ENCODE measurements at places on chromosomes 6 and 20. TPM values are rescaled to one million over a fixed set of nuclear protein-coding genes. Genes with fewer than 3 reads are reported as not detected.
A peak's percentile ranks its signal among the peaks of the same experiment; 100 is the strongest.

GRCh38 chr6:41545703-41546474 is at the start of gene FOXP4:
Gene FOXP4 (plus strand): TSS chr6:41546381. CDS start chr6:41565761, 19,380 bp downstream.
- peak; percentile 70 for DNase-seq

DNA sequence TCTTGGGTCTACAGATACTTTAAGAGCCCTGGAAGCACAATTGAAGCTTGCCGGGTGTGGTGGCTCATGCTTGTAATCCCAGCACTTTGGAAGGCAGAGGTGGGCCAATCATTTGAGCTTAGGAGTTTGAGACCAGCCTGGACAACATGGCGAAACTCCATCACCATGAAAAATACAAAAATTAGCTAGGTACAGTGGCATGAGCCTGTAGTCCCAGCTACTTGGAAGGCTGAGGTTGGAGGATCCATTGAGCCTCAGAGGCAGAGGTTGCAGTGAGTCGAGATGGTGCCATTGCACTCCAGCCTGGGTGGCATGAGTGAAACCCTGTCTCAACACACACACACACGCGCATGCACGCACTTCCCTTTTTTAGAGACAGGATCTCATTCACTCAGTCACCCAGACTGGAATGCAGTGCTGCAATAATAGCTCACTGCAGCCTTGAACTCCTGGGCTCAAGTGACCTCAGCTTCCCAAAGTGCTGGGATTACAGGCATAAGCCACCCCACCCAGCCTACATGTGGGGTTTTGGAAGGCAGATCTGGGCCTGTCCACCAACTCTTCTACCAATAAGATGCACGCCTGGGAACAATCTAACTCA is 182.5 kb upstream of the JARID2 start:
- no peak for DNase-seq

- no peak for DNase-seq
Measured at GRCh38 chr6:83474309-83474708, 38.0 kb upstream of the PRSS35 start.

- DNase-seq = no peak
Measured at GRCh38 chr6:116406678-116407345, 36.1 kb downstream of the DSE start.

GRCh38 chr6:132797951-132798868 is at the start of gene SLC18B1:
Gene SLC18B1 (minus strand): TSS chr6:132798637. CDS start chr6:132798456, 181 bp downstream.
- DNase-seq = no peak

GRCh38 chr6:36666287-36666686 is 12.2 kb upstream of the CDKN1A start:
- no peak for DNase-seq

GRCh38 chr6:129709196-129709768 is 695 bp downstream of the ARHGAP18 start:
- DNase-seq = no peak

- DNase-seq = no peak
Measured at GRCh38 chr20:25346349-25346748, 44.3 kb downstream of the ABHD12 start.

- no peak for DNase-seq
Measured at GRCh38 chr6:67875877-67876383, 759.2 kb upstream of the ADGRB3 start.

DNA sequence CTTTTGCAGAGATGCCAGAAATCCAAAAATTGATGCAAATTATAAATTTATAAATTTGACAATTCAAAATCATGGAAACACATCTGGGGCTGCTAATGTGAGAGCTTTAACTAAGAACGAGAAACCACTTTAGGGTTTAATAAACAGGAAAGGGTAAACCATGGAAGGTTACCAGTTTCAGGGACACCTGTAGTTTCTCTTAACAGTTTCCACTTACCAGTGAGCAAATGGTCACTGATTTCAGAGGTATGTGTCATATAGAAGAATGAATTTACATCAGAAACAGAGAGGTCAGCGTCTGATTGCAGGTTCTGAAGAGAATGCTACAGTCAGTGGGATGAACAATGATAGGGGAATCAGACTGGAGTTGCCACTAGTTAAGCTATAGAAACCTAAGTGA is 24.8 kb upstream of the PCSK2 start:
- DNase-seq = no peak

DNA sequence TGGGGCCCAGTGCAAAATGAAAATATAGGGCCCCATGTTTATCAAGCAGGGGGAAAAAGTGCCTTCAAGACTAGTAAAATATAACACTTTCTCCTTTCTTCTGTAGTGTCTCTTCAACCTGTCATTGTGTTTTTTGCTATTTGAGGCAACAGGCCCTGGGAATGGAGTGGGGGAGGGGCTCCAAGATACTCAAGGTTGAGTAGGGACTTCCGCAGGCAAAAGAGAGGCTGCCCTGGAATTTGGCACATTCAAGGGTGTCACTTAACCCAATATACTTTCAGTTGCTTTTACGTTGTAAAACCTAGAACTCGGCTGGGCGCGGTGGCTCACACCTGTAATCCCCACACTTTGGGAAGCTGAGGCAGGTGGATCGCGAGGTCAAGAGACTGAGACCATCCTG is 154.9 kb downstream of the ALDH8A1 start:
- DNase-seq = no peak

DNA sequence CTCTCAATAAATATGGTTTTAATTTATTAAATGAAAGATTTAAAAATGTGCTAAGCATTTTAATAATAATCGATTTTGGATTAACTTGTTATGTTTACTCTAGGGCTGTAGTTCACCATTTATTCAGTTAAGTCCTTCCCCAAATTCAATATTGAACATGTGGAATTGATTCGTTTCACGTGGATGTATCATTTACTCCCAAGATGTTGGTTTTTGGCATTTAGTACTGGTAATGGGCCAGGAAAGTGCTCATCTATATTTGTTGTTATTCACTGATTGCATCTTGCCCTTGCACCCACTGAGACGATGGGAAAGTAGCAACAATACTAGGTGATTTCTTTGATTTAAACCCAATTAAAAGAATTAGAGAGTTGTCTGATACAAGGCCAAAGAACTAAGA is 97.1 kb downstream of the ESR1 start:
- DNase-seq = no peak

DNA sequence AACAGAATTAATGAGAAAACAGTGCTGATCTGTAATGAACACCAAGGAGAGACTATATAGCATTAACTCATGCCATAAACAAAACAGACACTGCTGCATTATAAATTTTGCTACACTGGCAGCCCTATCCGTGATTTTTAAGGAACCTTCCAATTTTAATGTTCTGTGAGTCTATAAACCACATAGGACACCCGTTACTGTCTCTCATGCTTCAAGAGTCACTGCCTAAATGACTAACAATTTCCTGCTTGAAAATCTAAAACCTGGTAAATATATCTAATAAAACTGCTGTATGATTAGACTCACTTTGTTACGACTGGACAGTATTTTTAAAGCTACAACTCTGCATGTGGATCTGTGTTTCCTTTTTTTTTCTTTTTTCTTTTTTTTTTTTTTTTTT is 8.7 kb downstream of the CHD6 start:
- no peak for DNase-seq

GRCh38 chr20:46214824-46215488 is 93.3 kb downstream of the CDH22 start:
- DNase-seq = no peak

GRCh38 chr6:22306741-22307466 is 10.1 kb upstream of the PRL start:
- DNase-seq = no peak

DNA sequence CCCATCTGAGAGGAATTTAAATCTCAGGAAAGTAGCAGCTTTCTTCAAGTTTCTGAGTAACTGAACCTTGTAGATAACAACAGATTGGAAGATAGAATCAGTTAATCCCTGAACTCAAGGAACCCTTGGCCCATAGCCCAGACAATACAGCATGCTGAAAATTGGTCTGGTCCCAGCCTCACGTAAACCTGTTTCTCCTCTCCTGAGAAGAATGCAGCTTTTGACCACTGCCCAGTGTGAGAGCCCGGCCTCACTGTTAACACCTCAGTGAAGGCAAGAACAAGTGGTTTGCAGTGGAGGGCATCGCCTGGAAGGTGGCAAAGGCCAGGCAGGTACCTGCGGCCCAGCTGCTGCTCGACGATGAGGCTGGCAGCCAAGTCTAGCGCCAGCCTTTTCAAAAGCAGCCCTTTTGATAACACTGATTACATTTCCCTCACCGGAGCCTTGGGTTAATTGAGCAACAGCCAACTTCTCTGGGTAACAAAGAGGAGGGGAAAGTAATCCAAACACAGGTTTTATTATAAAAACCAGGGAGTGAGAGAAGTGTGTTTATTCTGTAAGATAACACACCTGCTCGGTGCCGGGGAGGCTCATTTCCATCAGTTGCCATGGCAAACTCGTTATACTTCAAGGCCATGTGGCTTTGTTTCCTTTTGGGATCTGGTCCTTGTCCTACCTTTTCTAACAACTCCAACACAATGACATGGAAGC is 54.0 kb downstream of the TRAF3IP2 start:
- DNase-seq = no peak

DNA sequence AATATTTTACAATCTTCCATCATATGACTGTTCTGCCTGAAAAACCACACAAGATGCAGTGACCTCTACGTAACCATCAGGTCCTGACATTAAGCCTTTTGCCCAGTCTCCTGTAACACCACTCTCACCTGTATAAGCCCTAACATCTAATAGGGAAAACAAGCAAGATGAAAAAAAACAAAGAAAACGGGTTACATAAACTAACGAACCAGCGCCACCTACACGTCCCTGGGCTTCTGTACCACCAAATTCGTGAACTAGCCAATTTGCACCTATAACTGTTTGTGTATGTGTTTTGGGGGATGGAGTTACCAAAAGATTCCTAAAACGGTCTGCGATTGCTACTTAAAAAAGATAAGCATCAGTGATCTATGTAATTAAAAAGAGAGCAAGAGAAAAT is 70.2 kb downstream of the BLOC1S5 start:
- no peak for DNase-seq

GRCh38 chr6:3610206-3610605 is 141.3 kb downstream of the PXDC1 start:
- no peak for DNase-seq

DNA sequence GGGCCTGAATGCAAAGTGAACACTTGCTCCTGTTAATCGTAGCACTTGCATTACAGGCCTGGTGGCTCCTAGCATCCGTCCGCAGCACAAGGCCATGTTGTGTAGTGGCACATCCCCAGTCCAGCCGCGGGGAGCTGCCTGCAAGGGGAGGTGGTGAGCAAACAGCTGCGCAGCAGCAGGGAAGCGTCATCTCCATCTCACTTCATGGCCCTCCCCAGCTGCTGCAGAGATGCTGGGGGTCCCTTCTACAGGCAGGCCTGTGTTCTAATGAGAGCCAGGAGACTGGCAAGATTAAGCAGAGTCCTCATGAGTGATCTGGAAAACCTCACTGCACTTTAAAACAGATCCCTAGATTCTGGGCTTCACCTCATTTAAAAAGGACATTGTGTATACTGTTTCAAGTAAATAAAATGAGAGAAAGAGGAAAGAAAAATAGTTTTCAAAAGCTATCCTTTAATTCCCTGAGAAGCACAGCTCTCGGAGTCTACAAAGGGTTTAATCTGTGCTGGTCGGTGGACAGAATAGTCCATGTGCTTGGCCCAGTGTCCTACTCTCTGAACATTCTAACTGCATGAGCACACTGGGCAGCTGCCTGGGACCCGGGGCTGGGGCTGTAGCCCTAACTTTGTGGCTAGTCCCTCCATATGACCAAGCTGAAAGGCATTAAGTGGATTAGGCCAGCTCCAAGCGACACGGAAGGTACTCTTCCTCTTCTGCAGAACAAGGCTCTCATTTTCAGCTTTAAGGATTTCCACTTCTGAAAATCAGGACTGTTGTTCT is 125.8 kb downstream of the LY86 start:
- no peak for DNase-seq

GRCh38 chr20:24806705-24807676 is 142.1 kb upstream of the CST7 start:
- DNase-seq = no peak

- DNase-seq = no peak
Measured at GRCh38 chr20:64167676-64168075, 3.4 kb downstream of the MYT1 start.

DNA sequence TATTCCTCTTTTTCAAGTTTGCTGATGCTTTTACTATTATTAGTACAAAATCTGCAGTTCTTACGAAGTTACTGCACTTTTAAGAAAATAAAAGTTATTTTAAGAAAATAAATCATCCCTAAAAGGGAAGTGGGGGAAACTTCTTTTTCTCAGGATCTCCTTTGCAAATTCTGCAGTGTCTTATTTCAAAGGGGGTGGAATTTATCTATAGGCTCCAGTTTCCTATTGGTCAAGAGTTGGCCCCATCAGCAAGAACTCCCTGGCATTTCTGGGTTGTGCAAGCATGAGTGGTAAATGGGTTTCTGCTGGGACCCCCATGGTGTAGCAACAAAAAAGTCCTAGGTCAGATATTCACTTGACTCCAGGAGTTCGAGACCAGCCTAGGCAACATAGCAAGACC is 136.3 kb upstream of the PRDM1 start:
- no peak for DNase-seq

DNA sequence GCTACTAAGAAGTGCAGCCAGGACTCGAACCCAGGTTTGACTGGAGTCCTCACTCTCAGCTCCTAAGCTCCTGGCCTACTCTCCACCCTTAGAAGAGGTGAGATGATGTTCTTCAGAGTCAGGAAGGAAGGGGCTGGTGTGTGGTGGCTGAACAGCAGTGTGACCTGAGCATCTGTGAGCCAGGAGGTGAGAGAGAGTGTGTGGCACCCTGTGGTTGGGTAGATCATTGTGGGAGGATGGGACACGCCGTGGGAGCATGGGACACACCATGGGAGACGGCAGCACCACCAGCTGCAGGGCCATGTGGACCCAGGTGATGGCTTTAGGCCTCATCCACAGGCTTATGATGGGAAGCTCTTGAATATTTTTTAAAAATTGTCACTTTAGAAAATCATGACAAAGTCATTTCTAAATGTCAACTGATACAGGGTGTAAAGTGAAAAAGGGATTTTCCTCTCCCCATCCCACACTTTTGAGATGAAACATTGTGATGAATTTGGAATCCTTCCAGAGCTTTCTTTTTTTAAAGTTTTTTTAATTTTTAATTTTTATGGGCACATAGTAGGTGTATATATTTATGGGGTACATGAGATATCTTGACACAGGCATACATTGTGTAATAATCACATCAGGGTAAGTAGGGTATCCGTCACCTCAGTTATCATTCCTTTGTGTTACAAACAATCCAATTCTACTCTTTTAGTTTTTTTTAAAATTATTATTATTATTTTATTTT is 31.6 kb downstream of the SRC start:
- no peak for DNase-seq

Gene TMEM74B
- total RNA-seq = not detected

Gene SLC17A3
- total RNA-seq = 0.63 TPM

Gene RBCK1
- 102 TPM for total RNA-seq

Gene CNBD2
- total RNA-seq = 1.2 TPM

Gene KCNS1
- total RNA-seq = not detected

Gene AGER
- 1.8 TPM for total RNA-seq

Gene PGC
- 53.1 TPM for total RNA-seq

Gene ZNF311
- 0.35 TPM for total RNA-seq

Gene SNHG17
- total RNA-seq = 38.9 TPM

Gene REM1
- total RNA-seq = 4.3 TPM

Gene ENPP4
- total RNA-seq = 32.2 TPM

Gene TPD52L1
- total RNA-seq = 37.1 TPM

Gene CLVS2
- total RNA-seq = not detected

Gene SLC44A4
- total RNA-seq = 5.8 TPM

Gene VSX1
- not detected for total RNA-seq

Gene CDK19
- total RNA-seq = 14.3 TPM

Gene KIF6
- not detected for total RNA-seq

Gene ZNF512B
- 13.8 TPM for total RNA-seq

All from thoracic aorta (tissue), 2 donors.